ENCODE measurements at places on chromosomes 2 and 18. TPM values are rescaled to one million over a fixed set of nuclear protein-coding genes. Genes with fewer than 3 reads are reported as not detected.
A peak's percentile ranks its signal among the peaks of the same experiment; 100 is the strongest.

DNA sequence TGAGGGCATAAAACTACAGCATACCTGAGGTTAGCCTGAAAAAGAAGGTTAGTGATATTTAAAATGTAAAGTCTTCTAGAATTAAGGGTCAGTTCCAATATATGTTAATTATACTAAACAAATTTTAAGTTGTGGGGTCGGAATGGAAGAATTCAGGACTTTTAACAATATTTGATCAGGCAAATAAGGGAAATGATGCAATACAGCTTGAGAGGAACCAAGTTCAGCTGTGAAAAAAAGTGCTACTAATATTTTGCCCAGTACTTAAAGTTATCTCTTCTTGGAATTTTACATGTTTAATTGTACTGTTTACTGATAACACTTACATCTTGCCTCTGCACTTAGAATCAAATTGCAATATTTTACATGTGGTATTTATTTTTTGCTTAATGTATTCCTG is 345.5 kb upstream of the CWC22 start:
- DNase-seq, result no peak

DNA sequence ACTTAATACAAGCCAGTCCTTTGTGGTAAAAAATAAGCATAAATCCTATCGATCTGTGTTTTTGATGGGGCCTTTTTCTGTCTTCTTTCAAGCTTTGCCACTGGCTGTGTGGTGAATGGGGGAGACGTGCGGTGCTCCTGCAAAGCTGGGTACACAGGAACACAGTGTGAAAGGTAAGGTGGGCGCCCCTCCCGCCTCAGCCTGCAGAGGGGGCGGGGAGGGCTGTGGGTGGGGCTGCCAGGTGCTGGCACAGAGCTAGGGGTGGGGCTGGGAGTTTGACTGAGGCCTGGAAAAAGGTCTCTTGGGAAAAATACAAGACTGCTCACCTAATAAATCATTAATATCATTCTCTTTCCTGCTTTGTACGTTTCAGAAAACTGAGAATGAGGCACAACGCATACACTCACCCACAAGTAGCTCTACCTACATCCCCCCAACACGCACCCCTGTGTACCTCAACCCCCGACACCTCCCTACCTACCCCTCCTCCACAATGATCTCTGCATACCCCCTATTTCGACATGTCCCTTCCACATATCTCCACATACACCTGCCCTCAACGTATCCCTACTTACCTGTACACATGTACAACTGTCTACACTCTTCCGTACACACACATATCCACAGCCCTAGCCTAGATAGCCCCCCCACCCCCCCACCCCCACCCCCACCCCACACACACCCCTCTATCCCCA is 129.7 kb upstream of the TTC39C start:
- DNase-seq, result no peak

MYL1 gene
- total RNA-seq, result not detected

DNA sequence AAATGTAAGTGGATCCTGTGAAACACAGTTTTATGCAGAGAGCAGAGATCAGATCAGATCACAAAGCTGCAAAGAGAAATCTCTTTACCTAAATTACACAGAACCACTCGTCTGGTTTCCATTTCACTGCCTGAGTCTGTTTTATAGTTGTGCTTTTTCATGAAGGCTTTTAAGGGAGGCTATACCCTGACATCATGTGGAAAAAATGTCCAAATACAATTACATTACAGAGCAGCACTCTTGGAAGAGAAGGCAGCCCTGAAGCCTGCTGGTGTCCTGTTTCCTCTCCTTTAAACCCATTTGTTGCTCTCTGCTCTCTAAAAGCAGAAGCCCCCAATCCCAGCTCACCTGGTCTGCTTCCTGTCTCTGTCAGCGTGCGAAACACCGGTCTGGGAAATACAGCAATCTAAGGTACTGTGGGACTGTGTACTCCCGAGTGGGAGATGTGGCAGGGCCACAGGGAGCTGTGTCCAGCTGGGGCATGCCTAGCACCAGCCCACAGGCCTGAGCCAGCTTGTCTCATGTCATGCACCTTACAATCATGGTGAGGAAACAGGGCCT is 24.8 kb upstream of the ZFP36L2 start:
- DNase-seq, result no peak

OR6B3 gene
- total RNA-seq, result not detected

- DNase-seq, result no peak
Measured at GRCh38 chr2:69087211-69087911, 74.4 kb downstream of the ANTXR1 start.

BOK gene
- total RNA-seq, result 3.6 TPM

- DNase-seq, result no peak
Measured at GRCh38 chr2:161122772-161123530, 37.3 kb upstream of the TANK start.

SMCHD1 gene
- total RNA-seq, result 32.2 TPM

DNA sequence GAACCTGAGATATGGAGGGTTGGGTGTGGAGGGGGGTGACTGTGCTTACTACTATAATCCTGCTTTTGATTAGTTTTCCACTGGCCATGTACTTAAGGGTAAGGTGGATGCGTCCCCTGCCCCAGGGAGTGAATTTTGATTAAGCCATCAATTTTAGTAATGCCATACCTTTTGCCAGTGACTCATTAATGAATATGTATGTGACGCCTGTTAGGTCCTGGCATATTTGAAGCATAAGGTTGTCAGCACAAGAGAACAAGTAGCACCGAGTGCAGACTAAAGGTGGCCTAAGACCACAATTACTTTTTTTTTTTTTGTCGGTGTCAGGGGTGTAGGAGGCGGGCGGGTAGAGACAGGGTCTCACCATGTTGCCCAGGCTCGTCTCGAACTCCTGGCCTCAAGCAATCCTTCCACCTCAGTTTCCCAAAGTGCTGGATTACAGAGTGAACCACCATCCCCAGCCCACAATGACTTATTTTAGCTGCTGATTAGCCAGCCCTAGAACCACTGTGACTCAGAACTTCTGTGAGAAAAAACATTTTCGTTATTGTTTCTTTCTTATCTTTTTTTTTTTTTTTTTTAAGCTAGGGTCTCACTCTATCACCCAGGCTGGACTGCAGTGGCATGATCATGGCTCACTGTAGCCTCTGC is 7.0 kb downstream of the TANC1 start:
- no peak for DNase-seq

DNA sequence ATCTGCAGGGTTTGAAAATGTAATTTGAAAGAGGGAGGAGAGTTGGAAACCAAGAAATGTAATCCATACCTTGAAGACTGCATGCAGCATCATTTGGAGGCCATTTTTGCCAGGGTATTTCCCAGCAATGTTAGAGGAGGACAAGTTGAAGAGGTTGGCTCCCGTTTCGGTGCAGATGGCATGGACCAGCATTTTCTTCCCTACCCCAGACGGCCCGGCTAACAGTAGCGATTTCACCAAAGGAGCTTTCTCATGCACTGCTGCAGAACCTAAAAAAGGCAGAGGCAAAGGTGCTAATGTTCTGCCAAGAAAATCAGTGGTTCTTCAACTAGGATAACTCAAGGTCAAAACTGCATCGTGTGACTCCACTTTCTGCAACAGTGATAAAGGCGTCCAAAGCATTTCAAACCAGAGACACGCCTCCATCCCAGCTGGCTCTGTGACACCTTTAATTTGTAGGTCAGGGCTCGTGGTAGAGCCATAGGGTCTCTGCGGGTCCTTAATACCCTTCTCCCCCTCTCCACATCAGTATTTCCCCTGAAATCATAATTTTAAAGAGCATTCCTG is 99.6 kb upstream of the ASB18 start:
- DNase-seq, result no peak

- no peak for DNase-seq
Measured at GRCh38 chr2:164542581-164543021, 78.7 kb downstream of the GRB14 start.

RPRM gene
- total RNA-seq, result not detected

LIMS3 gene
- total RNA-seq, result 2.6 TPM

GRCh38 chr2:177748360-177748759 is 324.2 kb downstream of the PDE11A start:
- no peak for DNase-seq

TMEM247 gene
- total RNA-seq, result not detected

SERPINB11 gene
- total RNA-seq, result not detected

GRCh38 chr18:37639846-37640245 is 74.2 kb upstream of the CELF4 start:
- DNase-seq, result no peak

DNA sequence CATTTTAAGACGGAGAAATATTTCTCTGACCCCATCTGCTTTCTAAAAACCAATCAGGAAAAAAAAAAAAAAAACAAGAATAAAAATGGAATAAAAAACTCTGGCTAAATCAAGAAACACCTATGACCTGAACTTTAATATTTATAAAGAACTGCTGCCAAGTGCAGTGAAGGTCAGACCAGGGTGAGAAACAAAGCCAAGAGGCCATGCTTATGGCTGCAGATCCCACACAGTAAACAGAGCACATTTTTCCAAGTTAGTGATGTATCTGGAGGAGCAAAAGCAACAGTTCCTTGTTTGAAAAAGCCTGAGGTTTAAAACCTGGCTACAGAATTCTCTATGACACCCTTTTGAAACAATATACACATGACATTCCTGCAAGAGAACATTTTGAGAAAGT is 242.3 kb downstream of the SRBD1 start:
- DNase-seq, result no peak

DNA sequence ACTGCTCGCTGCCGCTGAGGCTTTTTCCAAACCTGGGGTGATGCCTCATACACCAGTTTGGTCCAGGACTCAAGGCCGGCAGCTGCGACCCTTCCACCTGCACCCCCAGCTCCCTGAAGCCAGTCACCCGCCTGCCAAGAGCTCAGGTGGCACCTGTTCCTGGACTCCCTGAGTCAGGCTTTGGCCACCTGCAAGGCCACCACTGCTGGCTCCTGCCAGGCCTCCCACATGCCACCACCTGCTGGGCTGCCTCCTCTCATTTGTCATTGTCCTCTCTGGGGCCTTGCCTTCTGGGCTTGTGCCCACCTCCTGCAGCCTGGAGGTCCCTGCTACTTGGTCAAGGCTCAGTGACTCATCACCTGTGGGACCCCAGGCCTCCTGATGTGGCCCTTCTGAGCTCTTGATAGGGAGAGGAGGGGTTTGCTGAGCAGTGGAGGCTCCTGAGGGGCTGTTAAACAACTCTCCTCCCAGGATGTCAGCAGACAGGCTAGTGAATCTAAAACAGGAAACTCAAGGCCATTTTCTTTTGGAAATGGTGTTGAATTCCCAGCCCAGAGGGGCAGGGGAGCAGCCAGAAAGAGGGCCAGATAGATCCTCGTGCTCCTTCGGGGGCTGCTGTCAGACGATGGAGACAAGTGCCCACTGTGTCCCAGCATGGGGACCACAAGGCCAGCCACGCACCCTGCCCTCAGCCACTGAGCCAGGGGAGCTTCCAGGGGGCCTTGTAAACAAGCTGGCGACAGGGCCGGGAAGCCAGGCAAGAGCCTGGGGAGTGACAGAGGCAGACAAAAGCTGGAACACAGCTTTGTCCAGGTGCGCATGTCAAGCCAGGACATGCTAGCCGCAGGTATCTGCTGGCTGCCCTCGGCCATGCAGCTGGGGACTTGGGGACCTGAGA is 416.8 kb downstream of the LRATD1 start:
- DNase-seq, result no peak

- DNase-seq, result no peak
Measured at GRCh38 chr2:168801961-168802858, at the start of gene NOSTRIN. NOSTRIN (plus strand) TSS chr2:168802637; CDS start chr2:168802647, 10 bp downstream.

ALPG gene
- not detected for total RNA-seq

GRCh38 chr2:172100935-172101820 is 1.5 kb downstream of the DLX2 start:
- DNase-seq, result peak; percentile 32

GRCh38 chr18:74064510-74064909 is 83.1 kb downstream of the FBXO15 start:
- no peak for DNase-seq

DNA sequence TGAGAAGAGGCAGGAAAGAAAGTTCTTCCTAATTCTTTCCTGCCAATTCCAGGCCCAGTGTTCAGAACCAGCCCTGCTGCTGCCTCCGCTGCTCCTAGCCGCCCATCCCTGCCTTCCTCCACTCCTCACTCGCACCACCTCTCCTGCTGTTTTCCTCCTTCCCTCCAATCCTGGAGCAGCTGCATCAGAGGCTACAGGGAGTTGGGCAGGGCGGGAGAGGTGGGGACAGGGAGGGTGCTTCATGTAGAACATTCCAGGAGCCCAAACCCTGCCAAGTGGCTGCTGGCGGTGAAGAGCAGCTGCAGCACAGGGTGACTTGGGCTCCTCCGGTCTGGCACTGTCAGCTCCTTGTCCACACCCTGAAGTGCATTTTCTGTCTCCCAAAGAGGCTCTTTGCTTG is 176.3 kb downstream of the TNS1 start:
- DNase-seq, result peak; percentile 87

All from left ventricle myocardium superior (tissue), 1 donor.